ENCODE measurements at places on chromosomes 11 and 22.

DNA sequence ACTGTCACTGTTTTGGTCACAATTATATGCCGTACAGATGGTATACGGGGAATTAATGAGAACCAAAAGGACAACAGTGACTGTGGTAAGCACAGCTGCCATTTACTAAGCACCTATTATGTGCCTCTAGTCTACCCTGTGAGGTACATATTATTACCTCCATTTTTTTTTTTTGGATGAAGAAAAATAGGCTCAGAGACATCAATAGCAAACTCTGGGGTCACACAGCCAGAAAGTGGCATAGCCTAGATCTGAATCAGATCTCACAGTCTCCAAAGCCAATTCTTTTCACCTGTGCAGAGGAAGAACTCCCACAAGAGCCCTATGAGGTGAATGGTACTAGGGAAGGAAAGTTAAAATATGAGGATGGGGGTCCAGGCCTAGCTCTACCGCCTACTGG lies 68.9 kb downstream of the USP35 start:
- no peak for DNase-seq

DNA sequence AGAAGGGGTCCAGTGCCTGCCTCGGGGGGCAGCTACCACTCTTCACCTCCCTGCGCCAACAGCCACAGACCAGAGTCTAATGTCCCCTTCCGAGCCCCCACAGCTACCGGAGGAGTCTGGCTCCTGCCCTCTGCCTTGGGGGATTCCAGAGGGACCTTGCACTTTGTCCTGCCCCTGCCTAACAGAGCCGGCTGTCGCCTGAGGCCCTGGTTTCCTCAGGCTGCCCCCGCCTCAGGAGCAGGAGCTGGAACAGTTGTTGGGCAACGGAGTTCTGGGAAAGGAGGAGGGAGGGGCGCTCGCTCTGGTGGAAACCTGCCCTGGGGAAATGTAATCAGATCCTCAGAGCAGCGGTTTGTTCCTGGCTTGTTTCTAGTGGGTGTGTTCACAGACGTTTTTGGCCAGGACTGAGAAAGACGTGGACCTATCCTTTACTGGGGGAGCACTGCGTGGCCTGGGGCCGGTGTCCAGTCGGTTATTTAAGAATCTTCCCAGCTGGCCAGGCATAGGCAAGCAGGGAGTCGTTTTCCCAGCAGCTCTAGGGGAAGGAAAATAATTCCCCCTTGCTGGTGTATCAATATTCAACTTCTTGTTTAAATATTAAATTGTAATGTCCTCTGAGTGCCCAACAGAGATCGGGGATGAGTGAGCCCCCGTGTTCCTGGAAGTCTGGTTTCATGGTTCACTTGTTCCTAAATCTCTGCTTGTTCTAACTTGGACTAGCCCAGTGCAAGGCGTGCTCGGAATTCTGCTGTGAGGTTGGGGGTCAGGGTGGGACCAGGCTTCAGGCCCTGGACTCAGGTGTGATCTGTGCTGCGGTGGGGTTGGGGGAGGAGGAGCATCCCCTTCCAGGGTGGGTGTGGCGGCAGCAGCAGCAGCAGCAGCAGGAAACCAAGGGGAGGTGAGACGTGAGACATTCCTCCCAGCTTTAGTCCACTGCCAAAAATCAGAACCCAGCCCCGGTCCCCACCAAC lies 32.1 kb downstream of the A4GALT start:
- peak; percentile 98 for DNase-seq

DNA sequence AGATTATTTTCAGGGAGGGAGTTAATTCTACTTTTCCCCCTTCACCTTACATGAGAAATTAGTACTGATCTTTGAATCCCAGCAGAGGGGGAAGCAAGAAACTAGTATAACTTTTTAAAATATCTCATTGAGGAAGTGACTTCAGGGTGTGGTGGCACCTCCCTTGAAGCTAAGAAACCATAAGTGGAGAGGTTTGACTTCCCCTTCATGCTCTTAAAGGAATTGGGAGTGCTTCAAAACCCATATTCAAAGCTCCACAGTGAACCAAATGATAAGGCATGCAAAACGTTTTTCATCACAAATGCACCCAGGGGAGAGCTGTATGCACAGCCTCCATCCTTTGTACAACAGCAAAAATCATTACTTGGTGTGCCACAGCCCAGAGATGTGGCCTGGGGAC lies 540 bp downstream of the MS4A14 start:
- no peak for DNase-seq

DNA sequence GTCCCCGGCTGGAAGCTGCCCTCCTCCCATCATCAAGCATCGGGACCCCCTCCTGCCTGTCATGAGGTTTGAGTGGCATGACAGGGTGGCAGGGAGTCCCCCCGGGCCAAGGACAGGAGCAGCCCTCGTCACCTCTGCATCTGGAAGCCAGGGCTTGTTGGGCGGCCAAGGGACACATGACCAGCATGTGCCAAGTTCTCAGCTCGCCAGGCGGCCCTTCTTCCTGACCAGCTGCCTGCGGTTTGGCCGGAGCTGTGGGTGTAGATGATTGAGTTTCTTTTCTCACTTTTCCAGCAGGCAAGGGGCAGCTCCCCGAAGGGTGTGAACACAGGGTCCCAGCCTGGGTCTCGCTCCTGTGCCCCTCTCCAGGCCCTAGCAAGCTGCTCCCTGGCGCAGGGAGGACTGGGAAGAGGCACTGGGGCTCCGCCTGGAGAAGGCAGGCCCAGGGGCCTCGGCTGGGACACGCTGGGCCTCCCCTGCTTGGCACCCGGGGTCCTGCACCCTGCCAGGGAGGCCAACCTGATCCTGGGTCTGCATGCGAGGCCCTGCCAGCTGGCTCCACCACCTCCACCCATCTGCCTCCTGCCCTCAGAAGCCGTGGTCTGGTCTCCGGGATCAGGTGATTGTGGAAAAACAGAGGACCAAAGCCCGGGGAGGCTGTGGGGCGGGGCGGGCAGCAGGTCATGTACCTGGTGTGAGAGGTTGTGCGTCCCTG lies 13.4 kb downstream of the ARHGAP8 start:
- DNase-seq = no peak

Data from forelimb muscle (tissue), 1 donor.